ENCODE measurements at places on chromosomes 11 and 22.

DNA sequence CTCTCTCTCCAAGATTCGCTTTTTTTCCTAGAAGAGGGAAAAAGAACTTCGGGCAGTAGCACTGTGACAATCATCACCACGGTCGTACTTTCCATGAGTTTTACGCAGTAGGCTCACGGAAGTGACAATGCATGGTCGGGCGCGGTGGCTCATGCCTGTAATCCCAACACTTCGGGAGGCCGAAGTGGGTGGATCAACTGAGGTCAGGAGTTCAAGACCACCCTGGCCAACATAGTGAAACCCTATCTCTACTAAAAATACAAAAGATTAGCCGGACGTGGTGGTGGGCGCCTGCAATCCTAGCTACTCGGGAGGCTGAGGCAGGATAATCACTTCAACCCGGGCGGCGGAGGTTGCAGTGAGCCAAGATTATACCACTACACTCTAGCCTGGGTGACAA is 23.4 kb downstream of the GRAP2 start:
- no peak for DNase-seq

DNA sequence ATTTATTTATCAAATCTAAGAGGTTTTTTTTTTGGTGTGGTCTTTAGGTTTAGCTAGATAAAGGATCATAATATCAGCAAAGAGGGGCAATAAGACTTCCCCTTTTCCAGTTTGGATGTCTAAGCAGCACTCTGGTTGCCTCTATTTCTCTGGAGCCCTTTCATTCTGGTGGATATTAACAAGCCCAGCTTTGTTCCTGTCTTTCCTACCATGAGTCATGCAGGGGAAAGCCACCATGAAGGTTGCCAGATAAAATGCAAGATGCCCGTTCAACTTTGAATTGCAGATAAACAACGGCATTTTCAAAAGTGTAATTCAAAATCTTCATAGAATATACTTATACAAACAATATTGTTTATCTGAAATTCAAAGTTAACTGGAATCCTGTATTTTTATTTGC is 143.6 kb downstream of the ADAMTS15 start:
- DNase-seq, result no peak

DNA sequence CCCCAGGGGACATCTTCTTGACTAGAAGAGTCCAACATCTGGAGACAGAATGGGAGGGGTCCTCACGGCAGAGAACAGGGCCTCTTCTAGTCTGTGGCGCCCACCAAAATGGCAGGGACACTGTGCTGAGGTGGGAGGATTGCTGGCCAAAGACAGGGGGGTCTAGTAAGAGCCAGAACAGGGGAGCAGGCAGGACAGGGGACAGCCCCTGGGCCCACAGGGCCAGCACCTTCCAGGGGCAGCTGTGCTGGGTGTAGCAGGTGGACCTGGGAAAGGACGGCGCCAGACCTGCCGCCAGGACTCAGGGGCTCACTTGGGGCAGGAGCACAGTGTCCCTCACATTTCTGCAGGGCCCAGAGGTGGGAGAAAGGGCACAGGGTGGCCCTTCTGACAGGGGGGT is 858 bp upstream of the APOBEC3A start:
- no peak for DNase-seq

DNA sequence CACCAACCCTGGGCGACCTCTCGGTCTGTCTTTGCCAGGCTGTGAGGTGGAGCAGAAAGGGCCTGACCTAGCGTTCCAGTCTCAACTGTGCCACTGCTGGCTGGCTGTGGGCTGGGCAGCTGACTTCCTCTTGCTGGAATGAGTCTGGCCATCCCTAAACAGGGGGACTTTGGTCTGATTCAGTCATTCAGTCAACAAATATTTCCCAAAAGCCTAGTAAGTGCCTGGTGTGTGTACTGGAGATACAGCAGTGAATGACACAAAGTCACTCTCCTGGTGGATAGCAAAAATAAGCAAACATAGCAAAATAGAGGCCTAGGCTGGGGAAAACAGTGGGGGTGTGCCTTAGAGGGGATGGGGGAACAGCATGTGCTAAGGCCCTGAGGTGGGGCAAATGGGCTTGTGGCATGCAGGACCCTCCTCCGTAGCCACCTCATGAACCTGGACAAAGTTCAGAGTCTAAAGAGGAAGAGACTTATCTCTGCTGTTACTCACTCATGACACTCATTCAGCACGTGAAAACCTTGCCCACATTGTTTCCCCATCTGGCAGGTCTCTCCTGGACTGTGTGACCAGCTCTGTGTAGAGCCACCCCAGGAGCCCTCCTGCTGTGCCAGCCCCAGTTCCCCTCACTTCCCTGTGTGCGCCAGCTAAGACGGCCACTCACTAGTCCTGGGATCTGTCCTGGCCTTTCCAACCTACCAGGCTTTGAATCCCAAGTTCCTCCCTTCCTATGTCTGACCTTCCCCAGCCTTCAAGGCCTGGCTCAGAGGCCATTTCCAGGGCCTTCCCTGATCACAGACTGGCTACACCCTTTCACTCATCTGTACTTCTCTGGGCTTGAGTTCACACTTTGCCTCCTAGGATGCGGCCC is 4.7 kb downstream of the GUCD1 start:
- DNase-seq, result no peak

- DNase-seq, result no peak
These were observed 942.3 kb downstream of the NTM start for GRCh38 chr11:132312701-132313111.

DNA sequence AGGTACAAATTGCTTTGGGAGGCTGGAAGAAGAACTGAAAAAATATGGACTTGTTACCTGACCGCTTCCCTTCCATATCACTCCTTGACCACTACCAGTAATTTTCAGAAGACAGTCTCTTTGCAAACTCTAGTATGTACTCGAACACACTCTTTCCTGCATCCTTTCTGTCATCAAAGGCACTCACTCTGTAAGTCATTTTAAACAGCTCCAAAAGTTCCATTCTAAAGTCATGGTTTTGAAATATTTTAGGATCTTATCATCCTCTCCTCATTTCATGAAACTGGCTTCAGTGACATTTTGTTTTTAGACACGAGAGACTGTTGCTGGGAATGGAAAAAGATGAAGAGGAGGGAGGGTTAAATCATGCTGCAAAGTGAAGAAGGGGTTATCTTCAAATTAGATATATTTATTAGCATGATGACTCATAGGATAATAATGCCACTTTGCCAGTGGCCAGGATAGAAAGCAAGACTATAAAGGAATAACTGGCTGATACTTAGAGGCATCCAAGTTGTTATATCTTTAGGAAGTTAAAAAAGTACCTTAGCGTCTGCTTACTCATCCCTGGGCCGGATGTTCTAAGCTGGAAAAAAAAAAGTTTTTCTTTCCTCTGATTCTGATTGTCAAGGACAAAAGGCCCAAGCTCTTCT is 549.3 kb downstream of the METTL15 start:
- DNase-seq, result no peak

DNA sequence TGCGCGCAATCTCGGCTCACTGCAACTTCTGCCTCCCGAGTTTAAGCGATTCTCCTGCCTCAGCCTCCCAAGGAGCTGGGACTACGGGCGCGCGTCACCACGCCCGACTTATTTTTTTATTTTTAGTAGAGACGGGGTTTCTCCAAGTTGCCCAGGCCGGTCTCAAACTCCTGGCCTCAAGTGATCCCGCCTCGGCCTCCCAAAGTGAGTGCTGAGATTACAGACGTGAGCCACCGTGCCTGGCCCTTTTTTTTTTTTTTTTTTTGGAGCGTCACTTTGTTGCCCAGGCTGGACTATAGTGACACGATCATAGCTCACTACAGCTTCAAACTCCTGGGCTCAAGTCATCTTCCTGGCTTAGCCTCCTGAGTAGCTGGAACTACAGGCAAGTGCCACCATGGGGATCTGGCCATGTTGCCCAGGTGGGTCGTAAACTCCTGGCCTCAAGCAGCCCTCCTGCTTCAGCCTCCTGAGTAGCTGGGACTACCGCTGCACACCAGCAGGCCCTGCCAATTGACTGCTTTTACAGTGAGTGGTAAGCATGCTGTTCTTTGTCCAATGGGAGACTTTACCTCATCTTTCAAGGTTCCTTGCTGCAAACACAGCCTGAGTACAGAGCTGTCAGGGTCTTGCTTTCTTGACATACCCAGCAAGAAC is 600 bp upstream of the CENPM start:
- no peak for DNase-seq

- no peak for DNase-seq
These were observed 75.4 kb downstream of the SWAP70 start for GRCh38 chr11:9739123-9739900.

GRCh38 chr22:36329254-36330078 is 58.3 kb downstream of the MYH9 start:
- DNase-seq, result peak; percentile 54

GRCh38 chr11:68043349-68044144 is 4.7 kb downstream of the TCIRG1 start:
- DNase-seq, result no peak

DNA sequence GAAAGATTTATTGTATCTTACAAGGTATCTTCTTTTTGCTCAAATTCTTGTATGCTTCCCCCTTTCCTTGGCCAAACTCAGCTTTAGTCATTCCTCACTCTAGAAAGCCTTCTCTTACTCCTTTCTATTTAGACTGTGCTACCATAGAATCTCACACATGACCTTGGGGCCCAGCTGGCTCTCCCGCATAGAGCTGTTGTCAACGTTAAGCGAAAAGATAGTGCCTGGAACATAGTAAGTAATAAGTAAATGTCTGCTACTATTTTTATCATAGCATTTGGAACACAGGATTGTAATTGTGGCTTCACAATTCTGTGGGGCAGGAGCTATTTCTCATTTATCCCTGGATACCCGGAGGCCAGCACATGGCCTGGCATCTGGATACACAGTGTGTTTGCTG is 38.9 kb upstream of the OR4B1 start:
- no peak for DNase-seq

DNA sequence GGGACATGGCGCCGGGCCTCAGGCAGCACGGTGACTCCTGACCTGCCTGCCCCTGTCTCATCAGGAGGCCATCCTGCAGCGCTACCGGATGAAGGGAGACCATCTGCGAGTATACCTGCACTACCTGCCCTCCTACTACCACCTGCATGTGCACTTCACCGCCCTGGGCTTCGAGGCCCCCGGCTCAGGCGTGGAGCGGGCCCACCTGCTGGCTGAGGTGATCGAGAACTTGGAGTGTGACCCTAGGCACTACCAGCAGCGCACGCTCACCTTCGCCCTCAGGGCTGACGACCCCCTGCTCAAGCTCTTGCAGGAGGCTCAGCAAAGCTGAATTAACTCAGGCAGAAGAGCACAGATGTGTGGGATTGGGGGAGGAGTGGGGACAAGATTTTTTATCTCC is 10.2 kb upstream of the ST3GAL4 start:
- DNase-seq, result no peak

GRCh38 chr22:26477341-26477731 is 6.2 kb downstream of the HPS4 start:
- DNase-seq, result no peak

DNA sequence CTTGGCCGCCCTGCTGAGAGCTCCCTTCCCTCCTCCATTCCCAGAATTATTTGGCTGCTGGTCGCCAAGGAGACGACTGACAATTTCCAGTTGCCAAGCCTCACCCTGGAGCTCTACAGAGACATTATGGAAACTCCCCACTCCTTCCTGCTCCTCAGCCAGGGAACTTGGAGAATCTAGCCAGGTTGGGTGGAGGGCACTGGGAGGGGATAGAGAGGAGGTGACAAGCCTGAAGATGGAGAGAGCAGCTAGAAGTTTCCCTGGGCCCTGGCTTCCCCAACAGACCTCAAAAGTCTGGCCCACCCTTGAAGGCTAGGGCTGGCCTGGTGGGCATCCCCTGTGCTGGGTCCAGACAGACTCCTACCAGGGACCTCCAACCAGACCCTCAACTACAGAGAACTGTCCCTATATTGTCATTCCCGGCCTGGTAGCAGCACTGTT is 6.7 kb upstream of the VSIG10L2 start:
- DNase-seq, result no peak

DNA sequence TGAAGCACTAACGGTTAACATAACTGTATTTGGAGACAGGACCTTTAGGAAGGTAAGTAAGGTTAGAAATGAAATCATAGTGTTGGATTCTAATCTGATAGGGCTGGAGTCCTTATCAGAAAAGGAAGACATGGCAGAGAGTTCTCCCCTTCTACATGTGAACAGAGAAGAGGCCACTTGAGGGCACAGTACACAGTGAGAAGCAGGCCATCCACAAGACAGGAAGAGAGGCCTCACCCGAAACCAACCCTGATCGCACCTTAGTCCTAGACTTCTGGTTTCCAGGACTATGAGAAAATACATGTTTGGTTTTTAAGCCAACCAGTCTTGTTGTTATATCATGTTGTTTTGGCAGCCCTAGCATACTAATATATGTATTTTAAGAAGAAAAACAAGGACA is 170.0 kb downstream of the LRRC4C start:
- no peak for DNase-seq

DNA sequence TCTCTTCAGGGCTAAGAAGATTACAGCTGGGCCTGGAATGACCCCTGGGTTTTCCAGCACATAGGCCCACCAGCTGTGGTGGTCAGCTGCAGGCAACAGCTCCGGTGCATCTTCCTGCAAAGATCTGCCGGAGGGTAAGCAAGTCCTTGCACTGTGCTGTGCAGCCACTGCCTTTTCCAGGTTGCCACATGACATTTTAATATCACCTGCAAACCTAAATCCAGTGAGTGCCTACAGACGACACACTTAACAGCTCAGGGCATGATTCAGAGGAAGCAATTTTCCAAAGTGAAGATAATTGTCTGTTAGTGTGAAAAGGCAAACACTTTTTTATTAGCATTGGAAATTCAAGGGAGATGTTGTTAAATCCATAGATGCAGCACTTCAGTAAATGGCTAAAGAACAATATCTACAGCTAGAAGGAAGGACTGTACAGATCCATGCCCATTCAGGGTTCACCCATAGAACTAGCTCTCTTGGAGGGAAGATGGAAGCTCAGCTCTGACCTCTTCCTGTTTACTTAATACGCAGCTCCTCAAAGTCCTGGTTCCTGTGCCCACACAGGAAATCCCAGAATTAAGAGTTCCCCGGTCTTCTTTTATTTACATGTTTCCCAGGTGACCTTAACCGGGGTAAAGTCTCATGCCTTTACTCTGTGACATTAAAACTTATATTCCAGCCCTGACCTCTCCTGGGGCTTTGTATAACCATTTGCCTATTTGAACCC is 13.3 kb upstream of the NRIP3 start:
- no peak for DNase-seq

DNA sequence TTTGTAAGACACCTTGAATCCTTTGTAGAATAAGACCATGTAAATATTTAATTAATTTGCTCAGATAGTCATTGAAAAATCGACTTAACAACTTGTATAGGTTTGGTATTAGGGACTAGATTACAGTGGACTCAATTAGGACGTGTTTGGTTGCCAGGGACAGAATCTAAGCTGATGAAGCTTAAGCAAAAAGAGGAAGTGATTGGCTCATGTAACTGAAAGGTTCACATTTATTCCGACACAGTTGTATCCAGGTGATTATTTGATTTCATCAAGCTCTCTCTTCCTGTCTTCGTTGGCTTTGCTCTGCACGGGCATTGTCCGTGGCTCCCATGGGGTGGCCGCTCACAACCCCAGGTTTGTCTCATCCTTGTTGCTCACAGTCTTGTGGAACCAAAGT is 146.4 kb downstream of the C11orf91 start:
- no peak for DNase-seq

DNA sequence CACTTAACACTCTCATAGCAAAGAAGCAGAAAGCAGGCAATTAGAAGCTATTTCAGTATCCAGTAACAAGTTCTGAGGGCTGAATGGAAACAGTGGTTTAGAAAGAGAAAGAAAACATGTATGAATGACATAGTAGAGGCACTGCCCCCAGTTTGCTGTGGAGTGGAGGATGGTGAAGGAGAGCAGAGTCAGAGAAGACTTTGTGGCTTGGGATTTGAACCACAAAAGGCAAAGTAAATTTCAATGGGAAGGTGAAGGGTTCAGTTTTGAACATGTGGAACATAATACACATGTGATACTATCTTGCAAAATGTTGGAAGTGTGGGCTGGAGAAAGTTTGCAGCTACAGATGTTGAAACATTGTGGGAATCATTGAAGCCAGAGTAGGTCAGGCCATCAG is 81.4 kb downstream of the SNX19 start:
- no peak for DNase-seq

Data from activated T-helper 1 cell treated with Interleukin-2 at 50 U/mL for 16 hours (primary cell).